ENCODE measurements at places on chromosomes 7 and 10.

GRCh38 chr10:121112579-121113384, 261.6 kb downstream of the WDR11 start:
- DNase-seq, result no peak

DNA sequence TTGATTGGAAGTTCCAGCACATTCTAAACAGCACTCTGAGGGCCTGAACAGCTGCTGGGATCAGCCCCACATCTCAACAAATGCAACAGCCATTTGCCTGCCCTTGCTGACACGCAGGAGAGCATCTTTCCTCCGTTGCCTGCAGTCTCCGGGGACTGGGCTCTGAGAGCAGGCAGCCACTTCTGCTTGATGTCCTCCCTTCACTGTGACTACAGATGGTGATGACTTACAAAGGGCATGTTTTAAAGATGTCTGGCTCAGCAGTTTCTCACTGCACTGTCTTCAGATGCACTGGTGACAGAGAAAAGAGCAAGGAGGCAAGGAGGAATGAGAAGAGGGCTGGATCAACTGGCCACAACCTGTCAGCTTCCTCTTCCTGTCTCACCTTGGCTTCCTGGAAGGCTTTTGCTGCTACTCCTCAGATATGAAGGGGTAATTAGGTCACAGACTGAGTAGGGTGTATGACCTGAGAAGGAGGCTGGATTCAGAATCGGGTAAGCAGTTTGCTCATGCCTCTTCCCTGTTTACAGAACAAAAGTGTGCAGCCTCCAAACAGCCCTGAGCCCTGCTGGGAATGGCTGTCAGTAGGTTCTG, 143.5 kb upstream of the GHITM start:
- no peak for DNase-seq

DNA sequence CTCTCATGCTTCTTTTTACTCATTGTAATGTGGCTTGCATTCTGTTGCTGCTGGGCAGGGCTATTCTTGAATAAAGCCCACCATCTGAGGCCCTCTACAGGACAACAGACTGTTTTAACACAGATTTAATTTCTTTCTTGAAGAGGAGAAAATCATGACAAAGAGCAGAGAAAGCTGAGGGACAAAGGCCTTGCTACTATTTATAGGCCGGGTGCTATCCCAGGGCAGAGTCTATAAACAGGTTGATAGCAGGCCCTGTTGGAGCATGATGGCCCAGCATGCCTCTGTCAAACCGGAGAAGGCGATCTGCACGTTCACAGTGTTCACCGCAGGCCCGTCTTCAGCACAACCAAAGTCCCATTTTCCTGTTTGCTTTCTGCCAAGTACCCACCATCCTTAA, 3.0 kb downstream of the VIPR2 start:
- no peak for DNase-seq

DNA sequence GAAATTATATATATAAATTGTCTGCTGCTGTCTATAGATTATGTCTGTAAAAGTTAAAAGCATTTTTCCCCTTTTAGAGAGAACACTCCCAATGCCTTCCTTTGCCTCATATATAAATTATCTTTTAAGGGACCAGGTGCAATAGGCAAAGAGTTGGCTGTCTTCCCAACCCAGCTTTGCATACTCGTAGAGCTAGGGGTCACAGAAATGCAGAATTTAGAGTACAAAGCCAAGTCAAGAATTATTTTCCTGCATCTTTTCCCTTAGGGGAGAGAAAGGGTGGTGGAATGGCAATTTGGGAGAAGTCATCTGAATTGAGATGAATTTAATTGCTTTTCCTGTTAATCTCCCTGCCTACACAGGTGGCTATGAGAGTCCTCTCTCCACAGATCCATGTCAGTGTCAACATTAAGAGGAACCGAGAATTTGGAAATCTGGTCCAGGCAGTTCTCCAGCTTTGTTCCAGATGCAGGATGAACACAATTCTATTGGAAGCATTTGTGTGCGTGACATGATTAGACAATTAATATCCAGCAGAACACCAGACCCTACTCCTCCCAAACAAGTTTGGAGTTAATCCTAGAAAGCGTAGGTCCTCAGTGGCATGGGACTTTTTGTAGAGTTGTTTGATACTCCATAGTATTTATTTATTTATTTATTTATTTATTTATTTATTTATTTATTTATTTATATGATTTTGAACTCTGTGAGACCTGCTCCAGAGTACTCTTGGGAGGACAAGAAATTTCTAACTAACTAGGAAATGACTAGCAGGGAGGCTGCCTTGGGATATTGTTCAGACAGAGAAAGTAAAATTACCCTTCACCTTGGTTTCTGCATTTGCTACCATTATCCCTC, 80.3 kb upstream of the SKAP2 start:
- no peak for DNase-seq

GRCh38 chr7:3551536-3551935, 250.5 kb downstream of the SDK1 start:
- DNase-seq, result no peak

GRCh38 chr7:128190051-128190647, 50.9 kb upstream of the LEP start:
- DNase-seq, result no peak

DNA sequence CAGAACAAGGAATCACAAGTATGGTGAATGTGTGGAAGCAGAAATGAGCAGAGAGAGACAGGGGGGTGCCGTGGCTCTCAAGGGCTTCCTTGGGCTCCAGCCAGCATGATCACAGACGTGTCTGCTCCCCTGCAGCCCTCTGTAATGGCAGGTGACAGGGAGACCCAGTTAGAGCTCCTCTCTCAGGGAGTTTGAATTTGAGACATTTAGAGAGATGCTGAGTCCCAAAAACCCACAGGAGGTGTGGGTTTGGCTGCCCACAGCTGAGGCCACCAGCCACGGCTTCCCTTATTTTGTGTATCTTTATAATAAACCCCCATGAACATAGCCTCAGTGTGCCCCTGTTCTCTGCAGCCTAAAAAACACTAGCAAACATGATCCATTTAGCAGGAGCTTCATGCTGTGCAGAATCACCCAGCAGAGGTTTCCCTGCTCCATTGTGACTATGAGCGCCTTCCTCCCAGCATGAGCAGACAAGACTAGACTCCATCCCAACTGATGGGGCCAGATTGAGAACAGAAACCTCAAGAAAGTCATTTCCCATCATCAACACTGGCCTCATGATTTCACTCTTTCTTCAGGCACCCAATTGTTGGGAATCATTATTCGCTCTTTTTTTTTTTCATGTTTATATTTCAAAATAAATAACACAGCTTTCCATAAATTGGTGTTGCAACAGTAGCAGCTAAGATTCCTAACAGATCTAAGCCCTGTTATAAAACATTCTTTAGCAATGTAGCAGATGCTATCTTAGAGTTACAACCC, 13.4 kb downstream of the NOD1 start:
- DNase-seq, result no peak
